Stimulated activated CD4-positive, alpha-beta T cell treated with anti-CD3 and anti-CD28 coated beads, Interleukin-1b, Interleukin-23, amount 100 ng/mL, for 48 hours (primary cell): ENCODE measurements at places on chromosomes 1 and 21.
A peak's percentile ranks its signal among the peaks of the same experiment; 100 is the strongest.

DNA sequence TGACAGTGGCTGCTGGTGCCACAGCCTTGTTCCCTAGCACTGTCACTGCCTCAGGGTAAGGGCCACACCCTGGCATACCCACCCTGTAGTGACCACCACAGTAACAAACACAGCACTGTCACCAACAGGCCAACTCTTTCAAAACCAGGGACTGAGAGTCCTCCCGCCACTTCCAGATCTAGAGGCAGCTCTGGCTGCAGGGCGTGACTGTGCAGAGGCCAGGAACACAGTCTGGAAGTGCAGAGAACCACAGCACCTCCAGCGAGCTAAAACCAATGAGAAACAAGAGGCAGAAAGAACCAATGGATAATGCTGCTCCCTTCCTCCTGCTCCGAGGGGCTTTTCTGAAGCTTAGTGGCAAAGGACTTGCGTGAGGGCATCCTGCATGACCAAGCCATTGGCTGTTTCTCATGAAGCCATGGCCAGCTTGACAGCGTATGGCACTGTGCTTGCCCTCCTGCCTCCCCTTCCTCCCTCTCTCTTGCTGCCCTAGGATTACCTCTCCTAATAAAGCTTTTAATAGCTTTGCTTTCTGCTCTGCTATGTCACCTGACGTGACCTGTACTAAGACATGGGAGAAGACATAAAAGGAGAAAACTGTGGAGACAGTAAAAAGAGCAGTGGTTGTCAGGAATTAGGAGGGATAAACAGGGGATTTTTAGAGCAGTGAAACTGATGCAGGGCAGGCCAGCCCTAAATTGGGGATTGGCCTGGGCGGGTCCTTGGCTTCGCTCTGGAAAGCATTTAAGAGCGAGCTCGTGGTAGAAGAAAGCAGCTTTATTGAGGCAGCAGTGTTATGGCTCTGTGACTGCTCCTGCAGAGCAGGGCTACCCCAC is 7.2 kb downstream of the PARP1 start:
- DNase-seq, result no peak

GRCh38 chr1:204343802-204344201 is 15.9 kb downstream of the PLEKHA6 start:
- DNase-seq, result no peak

DNA sequence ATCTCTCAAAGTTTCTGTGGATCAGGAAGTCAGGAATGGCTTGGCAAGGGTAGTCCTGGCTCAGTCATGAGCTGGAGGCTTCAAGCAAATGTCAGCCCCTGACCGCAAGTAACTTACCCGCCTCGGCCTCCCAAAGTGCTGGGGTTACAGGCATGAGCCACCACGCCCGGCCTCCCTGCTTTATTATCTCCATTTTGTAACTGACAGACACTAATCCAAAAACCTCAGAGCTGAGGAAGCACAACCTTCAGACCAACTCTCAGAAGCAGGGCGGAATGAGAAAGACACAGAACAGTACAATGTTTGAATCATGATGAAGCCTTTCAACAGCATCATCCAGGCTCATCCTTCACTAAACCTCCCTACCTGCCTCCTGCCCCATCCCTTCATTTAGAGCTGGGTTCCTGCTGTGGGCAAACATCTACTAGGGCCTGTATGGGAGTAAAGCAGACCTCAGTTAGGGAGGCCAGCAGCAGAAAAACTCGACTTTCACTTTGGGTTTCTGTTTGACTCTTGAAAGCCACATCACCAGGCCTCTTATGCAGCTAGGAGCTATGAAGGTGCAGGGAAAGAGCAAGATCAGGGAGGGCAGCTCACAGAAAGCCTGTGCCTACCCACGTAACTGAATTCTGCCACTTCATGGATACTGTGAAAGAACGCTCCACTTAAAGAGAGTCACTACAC is 84.4 kb upstream of the RAB4A start:
- DNase-seq, result peak; percentile 45

DNA sequence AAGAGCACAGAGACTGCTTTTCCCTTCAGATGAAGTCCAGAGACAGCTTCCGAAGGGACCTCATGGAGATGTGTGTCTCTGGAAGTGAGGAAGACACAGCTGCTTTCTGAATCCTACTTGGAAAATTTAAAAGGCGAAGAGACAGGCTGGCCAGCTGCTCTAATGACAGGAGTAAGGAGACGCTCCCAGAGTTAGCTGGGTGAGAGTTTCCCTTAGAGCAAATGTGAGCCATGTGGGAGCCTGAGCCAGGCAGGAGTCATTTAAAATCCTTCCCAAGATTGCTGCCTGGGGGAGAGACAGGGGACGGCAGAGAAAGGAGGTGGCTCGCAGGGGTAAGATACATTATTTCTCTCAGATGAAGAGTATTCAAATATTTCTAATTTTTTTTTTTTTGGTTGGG is 53.1 kb downstream of the ZNF326 start:
- DNase-seq, result no peak
